ENCODE measurements at places on chromosomes 3 and 15.

DNA sequence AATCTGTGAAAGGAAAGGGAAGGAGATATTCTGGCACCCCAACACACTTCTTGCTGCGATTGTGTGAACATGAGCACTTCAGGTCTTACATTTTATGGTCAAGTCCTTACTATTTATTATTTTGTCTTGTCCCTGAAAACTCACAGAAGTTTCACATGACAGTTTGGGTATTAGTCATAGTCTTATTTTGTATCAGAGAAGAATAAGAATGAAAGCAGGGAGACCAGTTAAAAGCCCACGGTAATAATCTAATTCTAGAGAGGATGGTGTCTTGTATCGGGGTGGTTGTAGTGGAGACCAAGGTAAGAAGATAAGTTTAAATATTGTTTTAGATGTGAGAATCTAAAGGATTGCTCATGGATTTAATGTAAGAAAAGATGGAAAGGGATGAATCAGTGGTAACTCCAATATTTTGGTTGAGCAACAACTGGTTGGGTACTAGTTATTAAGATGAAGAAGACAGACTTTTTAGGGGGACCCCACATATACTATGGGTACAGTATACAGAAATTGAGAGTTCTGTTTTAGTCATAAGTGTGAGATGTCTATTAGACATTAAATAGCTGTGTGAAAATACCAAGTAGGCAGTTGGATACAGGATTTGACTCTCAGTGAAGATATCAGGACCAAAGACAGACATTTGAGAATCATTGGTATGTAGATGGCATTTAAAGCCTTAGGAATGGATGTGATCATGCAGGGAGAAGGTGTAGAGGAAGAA is 227.6 kb downstream of the MFSD1 start:
- DNase-seq = no peak

DNA sequence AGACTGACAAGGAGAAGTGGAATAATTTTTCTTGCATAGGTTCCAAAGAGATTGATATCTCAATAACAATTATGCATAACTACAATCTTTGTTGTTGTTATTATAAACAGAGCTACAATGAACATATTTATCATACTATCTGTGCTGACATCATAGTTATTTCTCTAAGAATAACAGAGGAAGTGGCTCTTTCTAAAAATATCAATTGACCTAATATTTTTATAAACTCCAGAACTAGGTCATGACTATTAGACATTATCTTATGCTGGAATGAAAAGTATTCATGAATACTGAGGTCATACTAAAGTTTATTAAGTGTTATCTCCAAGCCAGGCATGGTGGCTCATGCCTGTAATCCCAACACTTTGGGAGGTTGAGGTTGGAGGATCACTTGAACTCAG is 114.1 kb downstream of the DCLK3 start:
- DNase-seq = no peak

DNA sequence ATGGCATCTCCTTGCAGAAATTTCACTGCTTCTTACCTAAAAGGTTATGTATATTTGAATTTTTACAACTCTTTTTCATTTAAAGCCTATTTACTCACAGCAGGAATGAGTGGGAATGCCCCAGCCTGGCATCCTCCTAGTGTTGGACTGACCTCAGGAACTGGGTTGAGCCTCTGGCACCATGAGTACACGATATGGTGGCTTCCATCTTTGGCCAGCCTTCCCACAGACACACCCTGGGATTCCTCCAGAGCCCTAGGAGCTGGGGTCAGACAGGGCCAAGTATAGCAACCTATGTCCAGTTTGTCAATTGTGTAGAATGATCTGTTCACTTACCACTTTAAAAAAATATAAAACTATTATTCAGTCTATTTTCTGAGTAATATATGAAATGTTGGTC is 57.2 kb upstream of the HEG1 start:
- no peak for DNase-seq

- DNase-seq = no peak
These were observed 1.1 kb upstream of the UCN2 start for GRCh38 chr3:48564667-48565066.

- DNase-seq = no peak
These were observed 71.2 kb upstream of the ST3GAL6 start for GRCh38 chr3:98691897-98692296.

DNA sequence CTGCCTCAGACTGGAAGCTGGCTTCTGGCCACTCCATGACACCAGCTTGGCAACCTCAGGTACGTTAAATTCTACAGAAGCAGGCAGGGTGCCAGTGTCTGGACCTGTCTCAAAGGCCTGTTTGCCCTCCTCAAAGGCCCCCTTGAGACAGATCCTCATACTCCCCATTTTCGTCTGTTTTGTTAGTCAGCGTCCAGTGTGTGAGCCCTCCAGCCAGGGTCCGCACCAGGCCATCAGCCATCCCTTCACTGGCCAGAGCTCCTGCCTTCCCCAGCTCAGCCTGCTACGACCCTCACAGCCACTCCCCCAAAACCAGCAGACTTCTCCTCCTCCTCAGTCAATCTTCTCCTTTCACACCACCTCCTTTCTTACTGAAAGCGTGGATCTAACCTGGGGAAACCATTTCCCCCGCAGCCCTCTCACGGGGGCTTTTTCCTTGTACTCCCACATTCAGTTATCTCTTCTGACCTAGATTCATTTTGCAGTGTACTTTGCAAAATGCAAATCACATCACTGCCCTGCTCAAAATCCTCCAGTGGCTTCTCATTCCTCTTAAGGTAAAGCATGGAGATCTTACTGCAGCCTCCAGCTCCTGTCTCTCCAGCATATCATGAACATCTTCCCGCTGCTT is 66.1 kb upstream of the CTDSPL start:
- no peak for DNase-seq

DNA sequence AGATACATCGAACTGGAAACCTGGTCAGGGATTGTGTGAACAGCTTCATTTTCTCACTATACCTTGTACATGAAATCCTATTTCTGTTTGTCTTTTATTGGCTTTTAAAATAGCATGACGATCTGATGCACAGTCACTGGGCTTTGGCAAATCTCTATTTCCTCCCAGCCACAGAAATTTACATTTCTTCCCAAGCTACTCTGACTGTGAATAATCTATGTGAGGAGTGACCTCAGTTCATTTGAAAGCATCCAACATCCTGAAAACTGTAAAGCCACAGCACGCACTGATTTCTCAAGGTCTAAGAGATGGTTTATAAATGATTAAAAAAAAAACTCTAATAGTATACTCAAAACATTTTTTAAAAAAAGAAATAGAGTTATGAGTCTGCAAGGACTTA is 450.3 kb downstream of the IL5RA start:
- DNase-seq = no peak

GRCh38 chr3:194711913-194712312 is 26.2 kb downstream of the FAM43A start:
- DNase-seq = no peak

GRCh38 chr15:46753946-46754345 is 963.4 kb upstream of the SEMA6D start:
- no peak for DNase-seq
